ENCODE measurements at places on chromosomes 1 and 21. TPM values are rescaled to one million over a fixed set of nuclear protein-coding genes. Genes with fewer than 3 reads are reported as not detected.

The MROH9 gene
- total RNA-seq, result not detected

The ERVH48-1 gene
- not detected for total RNA-seq

The MAB21L3 gene
- total RNA-seq, result not detected

The TRIM45 gene
- 2.4 TPM for total RNA-seq

The XCL1 gene
- total RNA-seq, result not detected

The ICOSLG gene
- total RNA-seq, result 0.46 TPM

The RIIAD1 gene
- not detected for total RNA-seq

The STUM gene
- not detected for total RNA-seq

The OR2L8 gene
- total RNA-seq, result not detected

The LCE3D gene
- not detected for total RNA-seq

The REN gene
- total RNA-seq, result not detected

The OR2L3 gene
- total RNA-seq, result not detected

The EPS8L3 gene
- total RNA-seq, result not detected

The SWT1 gene
- 5.9 TPM for total RNA-seq

The CRB1 gene
- total RNA-seq, result 0.30 TPM

The FAM72C gene
- 0.42 TPM for total RNA-seq

The CRYAA gene
- not detected for total RNA-seq

The TSPAN2 gene
- 0.30 TPM for total RNA-seq

The SPATA17 gene
- 0.55 TPM for total RNA-seq

The PDZK1IP1 gene
- total RNA-seq, result not detected

The FAM72D gene
- 1.4 TPM for total RNA-seq

The UBL4B gene
- total RNA-seq, result not detected

The SPRR2B gene
- not detected for total RNA-seq

The TCP10L gene
- 0.46 TPM for total RNA-seq

The EEIG2 gene
- total RNA-seq, result 9.5 TPM

The GDAP2 gene
- total RNA-seq, result 37.2 TPM

The ARHGAP30 gene
- total RNA-seq, result 0.05 TPM

The NR1I3 gene
- not detected for total RNA-seq

The SYCP1 gene
- not detected for total RNA-seq

The LIN28A gene
- not detected for total RNA-seq

The CHI3L1 gene
- 339 TPM for total RNA-seq

The FMO2 gene
- not detected for total RNA-seq

The PCAT6 gene
- 0.89 TPM for total RNA-seq

The LCE2A gene
- not detected for total RNA-seq

The PIGV gene
- 21.7 TPM for total RNA-seq

The ZDHHC18 gene
- 5.6 TPM for total RNA-seq

The S100A5 gene
- total RNA-seq, result not detected

The FAM131C gene
- total RNA-seq, result under 0.01 TPM

The OR2L2 gene
- total RNA-seq, result not detected
